ENCODE measurements at places on chromosomes 7 and 10.

- no peak for DNase-seq
Measured at GRCh38 chr7:133428326-133428725, 175.4 kb downstream of the EXOC4 start.

DNA sequence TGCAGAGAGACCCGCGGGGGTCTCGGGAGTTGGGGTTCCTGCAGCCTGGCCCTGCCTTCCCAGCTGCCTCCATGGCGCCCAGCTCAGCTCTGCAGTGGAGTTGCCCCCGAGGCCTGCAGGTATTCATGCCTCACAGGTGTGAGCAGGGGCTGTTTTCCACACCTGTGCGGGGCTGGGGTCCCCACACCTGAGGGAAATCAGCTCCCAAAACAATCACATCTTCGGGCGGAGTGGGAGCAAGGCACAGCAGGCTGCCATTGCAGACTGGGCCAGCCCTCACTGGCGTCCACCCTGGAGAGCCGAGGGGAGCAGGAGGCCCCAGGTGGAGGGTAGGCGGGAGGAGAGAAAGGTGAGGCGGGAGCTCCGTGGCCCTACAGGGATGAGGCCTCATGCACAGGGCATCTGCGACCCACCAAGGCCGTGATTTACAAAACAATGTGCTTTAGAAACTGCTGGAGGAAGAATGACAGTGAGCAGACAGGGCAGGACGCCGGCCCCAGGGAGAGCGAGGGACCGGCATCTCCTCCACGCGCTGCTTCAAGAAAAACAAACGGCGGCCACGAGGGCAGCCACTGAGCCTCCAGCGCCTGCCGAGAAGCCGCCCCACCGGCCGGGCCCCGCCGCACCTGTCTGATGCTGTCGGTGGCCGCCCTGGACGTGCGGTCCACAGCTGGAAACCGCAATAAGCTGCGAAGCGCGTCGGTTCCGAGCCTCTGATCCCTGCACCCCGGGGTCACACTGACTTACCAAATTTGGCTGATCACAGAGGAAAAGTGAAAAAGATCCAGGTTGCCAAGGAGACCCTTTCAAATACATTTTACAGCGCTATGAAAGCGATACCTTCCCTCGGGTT, 53.0 kb upstream of the PDGFA start:
- DNase-seq = no peak

DNA sequence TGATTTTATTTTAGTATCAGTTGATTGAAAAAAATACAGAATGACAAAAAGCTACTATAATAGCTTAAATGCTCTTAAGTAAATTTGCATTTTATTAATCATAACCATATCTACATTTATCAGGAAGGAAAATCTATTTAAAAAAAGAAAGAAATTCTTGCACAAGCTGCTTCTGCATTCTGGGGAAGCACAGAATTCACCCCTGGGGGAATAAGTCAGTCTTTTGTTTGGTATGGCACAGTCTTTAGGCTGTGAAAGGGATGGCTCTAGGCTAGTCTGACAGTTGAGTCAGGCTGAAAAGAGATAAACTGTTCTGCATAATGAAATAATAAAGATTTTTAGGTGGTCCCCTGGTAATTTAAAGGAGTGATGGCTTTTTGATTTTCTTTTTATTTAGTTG, 37.9 kb downstream of the HTR7 start:
- DNase-seq = no peak

DNA sequence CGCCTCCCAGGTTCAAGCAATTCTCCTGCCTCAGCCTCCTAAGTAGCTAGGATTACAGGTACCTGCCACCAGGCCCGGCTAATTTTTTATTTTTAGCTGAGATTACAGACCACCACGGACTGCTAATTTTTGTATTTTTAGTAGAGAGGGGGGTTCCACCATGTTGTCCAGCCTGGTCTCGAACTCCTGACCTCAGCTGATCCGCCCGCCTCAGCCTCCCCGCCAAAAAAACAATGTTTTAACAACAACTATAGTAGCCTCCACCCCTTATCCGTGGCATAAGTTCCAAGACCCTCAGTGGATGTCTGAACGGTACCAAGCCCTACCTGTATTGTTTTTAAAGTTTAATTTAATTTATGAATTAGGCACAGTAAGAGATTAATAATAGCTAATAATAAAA, 48.2 kb downstream of the GNA12 start:
- DNase-seq = no peak

DNA sequence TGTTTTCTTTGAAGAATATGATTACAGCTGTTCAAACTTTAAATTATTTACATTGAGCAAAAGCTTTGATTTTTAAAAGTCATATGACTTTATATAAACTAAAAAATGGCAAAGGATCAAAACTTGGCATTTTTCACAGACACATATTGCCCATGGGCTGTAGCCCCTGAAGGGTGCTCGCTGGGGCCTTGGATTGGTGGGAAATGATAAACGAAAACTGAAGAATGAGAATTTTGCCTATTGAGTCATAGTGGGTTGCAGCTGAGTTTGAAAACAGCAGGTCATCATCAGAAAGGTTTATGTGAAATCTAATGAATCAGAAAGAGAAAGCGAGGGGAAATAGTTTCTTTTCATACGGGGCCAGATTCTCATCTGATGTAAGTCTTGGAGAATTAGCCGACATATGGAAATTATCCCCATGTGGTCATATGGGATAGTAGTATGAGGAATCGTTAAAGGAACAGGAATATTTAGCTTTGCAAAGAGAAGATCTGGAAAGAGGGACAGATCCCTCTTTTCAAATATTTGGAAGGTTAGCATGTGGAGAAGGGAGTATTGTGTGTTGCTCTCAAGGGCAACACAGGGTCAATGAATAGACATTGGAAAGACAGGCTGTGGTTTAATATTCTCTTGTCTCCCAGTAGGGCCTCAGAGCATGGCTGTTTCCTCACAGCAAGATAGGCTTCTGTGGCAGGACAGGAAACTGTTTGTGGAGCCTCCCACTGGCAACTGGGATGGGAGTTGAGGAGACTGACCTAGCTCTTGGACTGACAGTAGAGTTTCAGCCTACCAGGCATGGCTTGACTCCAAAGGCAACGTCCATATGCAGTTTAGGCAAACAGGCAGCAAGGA, 119.0 kb downstream of the FZD1 start:
- DNase-seq = no peak

DNA sequence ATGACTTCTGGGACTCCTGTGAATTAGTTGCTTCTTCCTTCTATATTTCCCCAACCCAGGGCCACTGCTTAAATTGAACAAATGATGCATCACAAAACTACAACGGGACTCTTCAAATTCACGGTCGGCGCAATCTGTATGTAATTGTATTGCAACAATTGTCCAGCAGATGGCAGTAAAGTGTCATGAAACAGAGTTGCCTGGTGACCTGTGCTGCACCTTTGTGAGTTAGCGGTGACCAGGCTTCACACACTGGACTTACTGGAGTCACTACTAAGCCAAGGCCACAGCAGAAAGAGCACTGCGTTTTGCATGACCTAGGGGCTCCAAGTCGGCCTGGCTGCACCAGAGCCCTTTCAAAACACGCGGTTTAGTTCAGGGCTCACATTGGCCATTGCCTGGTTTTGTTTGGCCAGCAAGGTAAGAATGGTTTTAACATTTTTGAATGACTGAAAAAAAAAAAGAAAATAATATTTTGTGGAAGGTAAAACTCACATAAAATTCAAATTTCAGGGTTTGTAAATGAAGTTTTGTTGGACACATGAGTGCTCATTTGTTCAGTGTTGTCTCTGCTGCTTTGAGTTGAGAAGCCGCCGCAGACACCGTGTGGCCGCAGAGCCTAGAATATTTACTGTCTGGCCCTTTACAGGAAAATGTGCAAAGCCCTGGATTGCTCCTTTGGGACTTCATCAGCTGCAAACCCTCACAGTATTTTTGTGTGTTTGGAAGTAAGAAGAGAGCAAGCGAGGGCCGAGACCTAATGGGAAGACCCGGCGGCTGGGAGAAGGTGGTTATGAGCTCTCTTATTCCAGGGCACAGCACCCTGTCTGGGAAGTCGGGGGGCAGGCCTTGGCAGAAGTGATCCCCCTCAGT, 23.2 kb upstream of the ZNF32 start:
- DNase-seq = peak; percentile 47
